ENCODE measurements at places on chromosomes 7 and 10.

- DNase-seq, result peak; percentile 15
Measured at GRCh38 chr10:22713853-22714478, 412 bp downstream of the PIP4K2A start.

GRCh38 chr10:88159127-88159829 is 295.9 kb downstream of the PTEN start:
- no peak for DNase-seq

- no peak for DNase-seq
Measured at GRCh38 chr10:15540727-15541126, 169.6 kb upstream of the FAM171A1 start.

DNA sequence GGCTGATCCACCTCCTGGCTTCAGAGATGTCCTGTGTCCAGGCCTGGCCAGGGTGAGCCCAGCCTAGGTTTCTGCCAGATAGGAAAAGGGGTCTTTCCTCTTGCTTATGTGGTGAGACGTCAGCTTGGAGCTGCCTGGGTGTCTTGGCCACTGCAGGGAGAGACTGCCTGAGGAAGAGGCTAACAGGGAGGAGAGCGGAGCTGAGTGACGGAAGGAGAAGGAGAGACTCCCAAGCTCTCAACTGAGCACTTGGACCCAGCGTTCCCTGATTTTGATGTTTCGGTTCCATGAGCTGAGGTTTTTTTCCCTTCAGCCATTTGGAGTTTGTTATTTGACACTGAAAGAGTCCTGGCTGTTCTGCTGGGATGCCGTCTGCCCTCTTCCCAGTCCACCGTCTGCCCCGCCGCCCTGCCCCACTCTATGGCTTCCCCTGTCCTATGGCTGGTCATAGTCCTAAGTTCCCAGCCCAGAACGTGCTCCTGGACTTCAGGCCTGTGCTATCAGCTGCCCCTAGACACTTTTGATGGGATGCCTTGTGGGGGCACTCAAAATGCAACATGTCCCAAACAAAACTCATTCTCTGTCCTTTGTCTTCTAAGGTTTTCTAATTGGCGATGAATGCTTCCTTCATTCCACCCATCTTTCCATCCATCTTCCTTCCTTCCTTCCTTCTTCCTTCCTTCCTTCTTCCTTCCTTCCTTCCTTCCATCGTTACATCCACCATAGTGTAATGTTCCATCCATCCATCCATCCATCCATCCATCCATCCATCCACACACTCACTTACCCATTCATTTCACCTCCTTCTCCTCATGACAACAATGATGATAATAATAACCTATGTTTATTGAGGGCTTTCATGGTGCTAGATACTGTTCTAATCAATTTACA is 20.3 kb upstream of the PCBD1 start:
- no peak for DNase-seq

GRCh38 chr7:34048445-34048844 is 143.1 kb downstream of the BMPER start:
- no peak for DNase-seq

DNA sequence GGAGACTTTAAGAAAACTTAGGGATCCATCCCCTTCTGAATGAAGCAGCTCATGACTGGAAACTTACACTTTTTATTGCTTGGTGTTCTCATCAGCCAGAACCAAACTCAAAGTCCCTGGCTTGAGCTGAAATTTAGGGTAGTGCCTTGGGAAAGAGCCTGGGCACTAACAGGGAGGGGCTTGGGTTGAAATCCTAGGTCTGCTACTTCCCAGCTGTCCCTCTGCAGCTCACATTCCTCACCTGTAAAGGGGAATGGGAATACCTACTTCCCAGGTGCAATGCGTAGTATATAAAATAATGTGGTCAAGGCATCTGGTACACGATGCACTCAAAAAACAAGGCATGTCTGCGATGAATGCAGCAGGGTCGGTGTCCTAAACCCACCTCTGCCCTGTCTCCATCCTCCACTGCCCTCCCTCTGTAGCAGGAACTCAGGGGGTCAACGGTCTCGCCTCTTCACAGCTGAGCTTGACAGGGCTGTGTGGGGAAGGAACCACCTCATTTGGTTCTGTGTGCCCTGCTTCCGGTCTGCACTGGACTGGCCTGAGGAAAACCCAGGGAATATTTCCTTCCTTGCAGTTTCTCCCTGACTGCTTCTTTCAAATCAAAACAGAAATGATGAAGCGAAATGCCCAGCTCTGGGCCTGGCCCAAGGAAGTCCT is 80.0 kb downstream of the COBL start:
- DNase-seq, result no peak

DNA sequence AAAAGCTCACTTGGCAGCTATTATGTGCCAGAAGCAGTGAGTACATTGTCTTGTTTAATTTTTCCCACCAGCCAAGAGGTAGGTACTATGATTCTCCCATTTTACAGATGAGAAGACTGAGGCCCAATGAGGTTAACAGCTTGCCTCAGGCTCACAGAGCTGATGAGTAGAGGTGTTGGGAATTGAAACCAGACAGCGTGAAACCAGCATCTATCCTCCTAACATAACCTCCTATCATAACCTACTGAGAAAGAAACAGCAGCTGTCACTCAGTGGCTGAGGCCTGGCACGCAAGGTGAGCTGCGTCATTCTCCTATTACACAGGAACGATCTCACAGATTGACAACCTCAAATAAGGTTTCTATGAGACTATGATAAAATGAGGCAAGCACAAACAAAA is 6.2 kb downstream of the PYROXD2 start:
- no peak for DNase-seq

DNA sequence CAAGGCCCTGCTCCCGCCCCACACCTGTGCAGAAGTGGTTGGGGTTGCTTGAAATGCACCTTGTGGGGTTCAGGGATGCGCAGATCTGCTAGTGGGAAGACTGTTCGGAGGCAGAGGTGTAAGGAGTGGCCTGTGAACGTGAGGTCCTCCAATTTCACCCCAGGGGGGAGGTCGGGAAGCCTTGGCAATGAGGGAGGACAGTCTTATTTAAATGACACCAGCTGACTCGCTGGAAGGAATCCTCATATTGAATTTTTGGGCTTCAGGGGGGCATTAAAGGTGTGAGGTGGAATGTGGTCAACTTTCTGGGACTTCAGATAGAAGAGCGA is 218.8 kb upstream of the CELF2 start:
- DNase-seq, result no peak

DNA sequence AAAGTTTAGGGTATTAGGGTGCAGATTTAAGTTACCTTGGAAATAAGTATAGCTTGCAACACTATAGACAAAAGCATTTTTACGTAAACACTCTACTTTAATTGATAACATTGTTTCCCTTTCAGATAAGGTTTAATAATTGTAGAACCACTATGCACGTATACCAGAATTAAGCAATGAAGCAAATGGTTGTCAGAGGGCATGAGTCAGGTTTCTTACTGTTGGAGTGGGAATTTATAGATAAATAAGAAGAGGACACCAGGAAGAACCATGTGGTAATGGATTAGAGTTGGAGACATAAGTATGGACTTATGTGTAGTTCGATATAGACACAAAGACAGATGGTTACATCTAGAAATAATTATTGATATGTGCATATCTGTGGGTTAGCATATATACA is 355.6 kb downstream of the ETV1 start:
- DNase-seq, result no peak

DNA sequence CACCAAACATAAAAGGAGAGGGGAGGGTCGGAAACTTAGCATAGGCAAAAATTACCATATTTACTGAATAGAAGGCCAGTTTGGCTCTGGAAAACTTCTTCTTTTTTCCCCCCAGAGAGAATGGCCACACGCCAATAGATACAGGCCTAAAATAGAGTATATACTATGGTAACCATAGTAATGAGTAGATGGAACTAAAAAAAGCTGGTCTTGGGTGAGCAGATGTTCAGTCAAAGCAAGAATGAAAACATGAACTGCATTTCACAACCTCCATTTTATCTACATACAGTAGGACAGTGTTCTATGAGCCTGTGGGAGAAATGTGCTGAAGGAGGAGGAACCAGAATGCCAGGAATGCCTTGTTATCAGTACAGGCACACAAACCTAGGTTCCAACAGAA is 141.7 kb upstream of the SEMA3A start:
- DNase-seq, result no peak

DNA sequence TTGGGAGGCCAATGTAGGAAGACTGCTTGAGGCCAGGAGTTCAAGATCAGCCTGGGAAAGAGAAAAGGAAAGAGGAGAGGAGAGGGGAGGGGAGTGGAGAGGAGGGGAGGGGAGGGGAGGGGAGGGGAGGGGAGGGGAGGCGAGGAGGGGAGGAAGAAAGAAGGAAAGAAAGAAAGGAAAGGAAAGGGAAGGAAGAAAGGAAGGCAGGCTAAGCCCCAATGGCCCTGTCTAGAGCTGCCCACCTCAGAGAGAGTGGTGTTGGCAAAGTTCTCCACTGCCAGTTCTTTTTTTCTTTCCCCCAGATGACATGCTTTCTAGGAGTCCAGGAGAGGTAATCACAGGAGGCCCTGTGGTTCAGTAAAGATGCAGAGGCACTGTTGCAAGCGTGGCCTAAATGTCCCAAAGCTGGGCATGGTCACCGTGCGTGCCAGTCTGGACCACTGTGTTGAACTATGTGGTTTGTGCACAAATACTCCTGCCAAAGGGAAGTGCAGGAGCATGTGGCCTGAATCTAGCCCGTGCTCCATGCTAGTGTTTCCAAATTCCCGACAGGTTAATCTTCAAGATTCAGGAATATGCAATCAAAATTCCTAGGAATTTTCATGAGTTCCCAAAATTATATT is 39.7 kb downstream of the ODAD2 start:
- no peak for DNase-seq

- no peak for DNase-seq
Measured at GRCh38 chr7:70380421-70381015, 751.4 kb upstream of the GALNT17 start.

DNA sequence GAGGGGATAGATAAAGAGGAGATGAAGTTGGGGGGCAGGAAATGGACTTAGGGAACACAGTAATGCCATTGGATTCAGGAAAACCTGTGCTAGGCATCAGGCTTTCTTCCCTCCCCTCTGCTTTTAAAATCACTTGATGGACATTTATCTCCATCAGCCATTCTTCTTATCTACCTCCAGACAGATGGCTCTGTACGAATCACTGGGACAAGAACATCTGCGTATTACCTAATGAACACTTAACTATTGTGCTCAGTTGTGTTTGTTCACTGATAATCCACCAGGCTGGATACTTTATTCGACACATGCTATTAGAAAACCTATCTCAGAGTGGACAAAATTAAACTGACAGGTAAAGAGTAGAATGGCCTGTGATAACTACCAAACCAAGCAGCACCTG is 40.0 kb downstream of the TNKS2 start:
- DNase-seq, result no peak

- DNase-seq, result no peak
Measured at GRCh38 chr7:129095258-129095657, 40.3 kb upstream of the TNPO3 start.

DNA sequence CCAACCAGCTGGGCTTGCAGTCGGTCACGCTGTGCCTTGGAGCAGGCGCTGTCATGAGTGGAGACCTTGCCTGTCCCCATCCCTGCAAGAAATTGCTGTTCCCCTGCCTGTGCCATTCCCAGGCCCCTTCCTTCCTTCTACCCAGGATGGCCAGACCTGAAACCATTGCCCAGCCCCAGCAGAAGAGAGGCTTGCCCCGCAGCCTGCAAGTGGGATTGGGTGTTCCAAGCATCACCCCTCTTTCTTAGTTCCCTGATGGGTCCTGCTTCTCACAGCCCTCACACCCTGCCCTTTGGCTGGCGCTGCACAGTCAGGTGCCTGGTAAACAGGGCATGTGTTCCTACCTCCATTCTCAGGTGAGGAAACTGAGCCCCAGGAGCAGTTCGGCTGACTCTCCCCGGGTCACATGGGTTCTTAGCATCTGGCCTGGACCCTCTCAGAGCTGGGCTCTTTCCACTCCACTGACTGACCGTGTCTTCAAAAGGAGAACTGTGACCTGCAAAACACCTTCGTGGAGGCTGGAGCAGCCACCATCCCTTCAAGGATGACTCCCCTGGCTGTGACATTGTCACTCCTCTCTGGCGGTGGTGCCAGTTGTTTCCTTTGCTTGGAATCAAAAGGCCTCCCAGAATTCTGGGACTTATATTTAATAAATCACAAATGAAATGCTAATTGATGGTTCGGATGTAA is 41.9 kb upstream of the PDCD4 start:
- DNase-seq, result no peak

DNA sequence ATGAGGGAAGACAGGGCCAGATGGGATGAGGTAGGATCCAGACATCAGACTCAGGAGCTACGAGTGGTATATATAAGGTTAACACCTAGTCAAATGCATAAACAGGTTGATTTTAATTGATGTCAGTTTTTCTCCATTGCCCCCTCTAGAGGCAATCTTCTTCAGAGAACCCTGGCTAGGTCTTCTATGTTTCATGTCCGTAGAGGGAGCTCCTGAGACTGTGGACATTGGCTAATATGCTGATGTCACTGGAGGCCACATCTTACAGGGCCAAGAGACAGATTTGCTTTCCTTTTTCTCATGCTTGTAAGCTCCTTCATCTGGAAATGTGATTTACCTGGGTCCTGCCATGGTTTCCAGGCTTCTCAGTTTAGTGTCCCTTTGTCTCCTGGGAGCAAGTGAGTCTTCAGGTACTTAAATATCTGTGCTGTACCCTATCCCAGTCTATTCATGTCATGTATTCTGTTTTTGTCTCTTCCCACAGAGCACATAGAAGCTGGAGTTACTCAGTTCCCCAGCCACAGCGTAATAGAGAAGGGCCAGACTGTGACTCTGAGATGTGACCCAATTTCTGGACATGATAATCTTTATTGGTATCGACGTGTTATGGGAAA is 161.6 kb upstream of the PRSS1 start:
- DNase-seq, result no peak

- no peak for DNase-seq
Measured at GRCh38 chr10:119350502-119351097, 143.2 kb downstream of the GRK5 start.

- DNase-seq, result no peak
Measured at GRCh38 chr10:29618341-29619171, 16.2 kb downstream of the SVIL start.

DNA sequence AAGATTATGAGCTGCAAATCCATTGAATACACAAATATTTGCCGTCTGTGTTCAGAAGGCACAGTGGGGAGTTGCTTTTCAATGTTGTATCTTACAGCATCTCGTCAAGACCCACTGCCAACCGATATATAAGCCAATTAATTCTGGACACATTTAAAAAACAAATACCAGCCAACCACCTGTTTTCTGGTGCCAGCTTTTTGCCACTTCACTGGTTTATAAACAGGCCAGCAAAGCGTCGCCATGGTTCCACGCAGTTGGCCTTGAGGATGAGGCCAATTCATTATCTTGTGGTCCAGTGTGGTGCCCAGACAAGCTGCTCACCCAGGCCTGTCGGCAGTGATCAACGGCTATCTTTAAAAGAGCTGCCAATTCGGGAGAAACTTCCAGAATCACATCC is 321.0 kb downstream of the TCERG1L start:
- no peak for DNase-seq

- DNase-seq, result no peak
Measured at GRCh38 chr10:78405231-78405630, 371.6 kb downstream of the RPS24 start.

GRCh38 chr7:154915600-154915999 is 87.3 kb downstream of the PAXIP1 start:
- DNase-seq, result no peak

- no peak for DNase-seq
Measured at GRCh38 chr10:69419096-69419743, 2.5 kb upstream of the TACR2 start.
